GM23338 (cell line): ENCODE measurements at places on chromosomes 4 and X. TPM values are rescaled to one million over a fixed set of nuclear protein-coding genes. Genes with fewer than 3 reads are reported as not detected.

CSAG2 gene
- not detected in 2 replicates for total RNA-seq

BEX5 gene
- 12.0 and 22.4 TPM in 2 replicates for total RNA-seq

GPC4 gene
- total RNA-seq, result 183 and 184 TPM in 2 replicates

DDX53 gene
- not detected in 2 replicates for total RNA-seq

NALF2 gene
- total RNA-seq, result 8.0 and 10.5 TPM in 2 replicates

GLRA3 gene
- total RNA-seq, result 0.03 TPM in 1 of 2 replicates, not detected in the other

TMSB15B gene
- total RNA-seq, result 6.8 and 14.3 TPM in 2 replicates

NXF3 gene
- not detected in 2 replicates for total RNA-seq
